ENCODE measurements at places on chromosomes 4 and X. TPM values are rescaled to one million over a fixed set of nuclear protein-coding genes. Genes with fewer than 3 reads are reported as not detected.

Gene OTC
- total RNA-seq, result not detected

Gene TMPRSS11D
- not detected for total RNA-seq

Gene MAB21L2
- total RNA-seq, result not detected

Gene SLC16A2
- 31.5 TPM for total RNA-seq

Gene MGAT4D
- not detected for total RNA-seq

Gene MAGEA12
- 0.19 TPM for total RNA-seq

Gene SPANXA1
- total RNA-seq, result not detected

Gene AFP
- total RNA-seq, result 1.7 TPM

Gene TRO
- total RNA-seq, result 0.47 TPM

Gene SHOX
- total RNA-seq, result not detected

Gene SPANXN4
- total RNA-seq, result not detected

Gene KLF8
- not detected for total RNA-seq

Gene DNAJB14
- 18.0 TPM for total RNA-seq

Gene BMX
- not detected for total RNA-seq

Gene SSX4
- total RNA-seq, result not detected

Gene CXorf49
- total RNA-seq, result not detected

Gene PQBP1
- total RNA-seq, result 109 TPM

Gene ATP8A1
- total RNA-seq, result 0.05 TPM

Gene TREX2
- total RNA-seq, result 0.78 TPM
